ENCODE measurements at places on chromosomes 5 and 9.

GRCh38 chr5:78624011-78624541 lies 24.5 kb downstream of the LHFPL2 start:
- no peak for DNase-seq

- no peak for DNase-seq
Measured at GRCh38 chr5:6505416-6505755, 56.7 kb downstream of the UBE2QL1 start.

- no peak for DNase-seq
Measured at GRCh38 chr5:148815086-148815485, 11.3 kb upstream of the ADRB2 start.

DNA sequence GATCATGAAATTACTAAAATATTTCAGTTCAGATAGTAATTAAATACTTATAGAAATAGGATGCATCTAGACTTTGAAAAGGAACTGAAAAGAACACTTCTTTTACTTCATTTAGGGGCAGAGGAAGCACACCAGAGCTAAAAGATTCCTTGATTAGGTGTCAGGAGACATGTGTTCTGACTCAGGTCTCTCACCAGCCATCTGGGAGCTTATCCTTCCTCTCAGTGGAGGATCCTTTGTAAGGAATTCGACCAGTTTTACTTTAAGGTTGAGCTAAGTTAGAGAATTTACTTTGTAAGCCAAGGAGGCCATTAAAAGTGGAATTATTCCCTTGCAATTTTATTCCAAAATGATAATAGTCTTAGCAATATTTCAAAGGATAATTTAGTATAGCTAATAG lies 16.7 kb downstream of the VCAN start:
- DNase-seq: no peak

- DNase-seq: no peak
Measured at GRCh38 chr5:66981266-66982055, 215.1 kb downstream of the CD180 start.

GRCh38 chr5:151144922-151145321 lies 12.7 kb downstream of the ANXA6 start:
- DNase-seq: no peak

Measured in stimulated activated CD8-positive, alpha-beta memory T cell treated with anti-CD3 and anti-CD28 coated beads, Interleukin-15, amount 100 ng/mL, for 48 hours (primary cell).